ENCODE measurements at places on chromosomes 13 and 19.
A peak's percentile ranks its signal among the peaks of the same experiment; 100 is the strongest.

- no peak for DNase-seq
Measured at GRCh38 chr19:39596911-39597310, 5.4 kb upstream of the LGALS13 start.

- no peak for DNase-seq
Measured at GRCh38 chr13:99978799-99979452, 2.7 kb upstream of the ZIC2 start.

GRCh38 chr13:35732565-35732964, 256.1 kb upstream of the MAB21L1 start:
- no peak for DNase-seq

- DNase-seq: no peak
Measured at GRCh38 chr13:22175241-22175640, 504.4 kb downstream of the FGF9 start.

- DNase-seq: no peak
Measured at GRCh38 chr19:51507640-51508058, 6.0 kb upstream of the SIGLEC12 start.

DNA sequence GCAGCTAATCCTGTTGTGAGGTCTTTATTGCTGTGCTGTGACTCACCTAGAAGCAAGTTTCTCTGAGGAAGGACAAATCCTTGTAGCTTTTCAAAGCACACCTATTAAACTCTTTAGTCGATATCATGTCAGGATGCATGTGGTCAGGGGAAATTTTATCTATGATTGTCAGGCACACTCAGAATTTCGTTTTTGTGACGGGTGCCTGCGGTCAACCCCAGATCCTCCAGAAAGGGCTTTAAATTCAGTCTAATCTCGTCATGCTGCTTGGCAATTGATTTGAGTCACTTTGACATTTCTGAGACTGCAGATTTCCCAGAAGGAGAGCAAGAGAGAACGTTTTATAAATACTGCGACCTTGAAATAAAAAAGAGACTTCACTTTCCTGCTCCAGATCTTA, 316.9 kb downstream of the FGF9 start:
- no peak for DNase-seq

- no peak for DNase-seq
Measured at GRCh38 chr19:10965398-10965797, 4.6 kb downstream of the SMARCA4 start.

GRCh38 chr13:50936679-50937078, 27.1 kb downstream of the RNASEH2B start:
- DNase-seq: no peak

- no peak for DNase-seq
Measured at GRCh38 chr13:43908156-43909126, 28.7 kb downstream of the LACC1 start.

DNA sequence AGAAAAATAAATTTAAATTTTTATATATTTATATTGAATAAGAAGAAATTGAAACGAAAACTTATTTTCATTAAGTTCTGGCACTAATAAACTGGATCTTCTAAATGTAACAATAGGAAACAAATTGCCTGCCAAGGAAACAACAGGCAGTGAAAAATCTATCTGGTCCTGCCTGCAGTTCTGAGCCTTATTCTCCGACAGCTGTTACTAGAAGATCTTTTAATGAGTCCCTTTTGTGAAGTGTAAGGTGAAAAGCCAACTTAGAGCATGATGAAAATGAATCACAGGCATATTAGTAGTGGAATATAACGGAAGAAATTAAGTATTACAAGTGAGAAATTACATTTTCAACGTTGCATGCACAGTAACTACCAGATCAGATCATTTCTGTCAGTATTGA, 1002.7 kb upstream of the PCDH20 start:
- no peak for DNase-seq

DNA sequence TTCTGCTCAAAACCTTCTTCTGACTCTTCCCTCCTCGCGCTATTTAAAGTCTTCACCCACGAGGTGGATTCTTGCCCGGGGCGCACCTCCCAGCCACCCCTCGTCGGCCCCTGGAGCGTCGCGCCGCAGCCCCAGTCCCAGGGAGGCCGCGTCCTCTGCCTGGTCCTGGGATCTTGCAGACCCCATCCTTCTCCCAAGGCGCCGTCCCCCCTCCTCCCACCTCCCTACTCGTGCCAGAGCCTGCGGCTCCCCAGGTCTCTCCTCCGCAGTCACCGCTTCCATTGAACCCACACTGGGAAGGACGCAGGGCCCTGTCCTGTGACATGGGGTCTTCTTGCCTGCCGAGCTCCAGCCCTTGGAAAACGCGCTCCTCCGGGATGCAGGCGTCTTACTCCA, 486 bp downstream of the ZNF808 start:
- DNase-seq: no peak

DNA sequence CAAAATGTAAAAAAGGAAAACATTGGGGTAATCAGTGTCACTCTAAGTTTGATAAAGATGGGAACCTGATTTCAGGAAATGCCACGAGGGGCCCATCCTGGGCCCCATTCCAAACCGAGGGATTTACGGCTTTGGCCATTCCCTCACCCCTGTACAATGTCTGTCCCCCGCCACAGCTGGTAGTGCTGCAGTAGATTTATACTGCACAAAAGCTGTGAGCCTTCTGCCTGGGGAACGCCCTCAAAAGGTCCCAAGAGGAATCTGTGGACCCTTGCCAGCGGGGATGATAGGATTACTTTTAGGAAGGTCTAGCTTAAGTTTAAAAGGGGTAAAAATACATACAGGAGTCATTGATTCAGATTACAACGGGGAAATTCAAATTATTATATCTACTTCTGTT, 173.4 kb upstream of the SGCG start:
- DNase-seq: no peak

GRCh38 chr13:83796364-83796763, 85.9 kb downstream of the SLITRK1 start:
- no peak for DNase-seq

- DNase-seq: no peak
Measured at GRCh38 chr13:30647824-30648521, 30.3 kb downstream of the USPL1 start.

DNA sequence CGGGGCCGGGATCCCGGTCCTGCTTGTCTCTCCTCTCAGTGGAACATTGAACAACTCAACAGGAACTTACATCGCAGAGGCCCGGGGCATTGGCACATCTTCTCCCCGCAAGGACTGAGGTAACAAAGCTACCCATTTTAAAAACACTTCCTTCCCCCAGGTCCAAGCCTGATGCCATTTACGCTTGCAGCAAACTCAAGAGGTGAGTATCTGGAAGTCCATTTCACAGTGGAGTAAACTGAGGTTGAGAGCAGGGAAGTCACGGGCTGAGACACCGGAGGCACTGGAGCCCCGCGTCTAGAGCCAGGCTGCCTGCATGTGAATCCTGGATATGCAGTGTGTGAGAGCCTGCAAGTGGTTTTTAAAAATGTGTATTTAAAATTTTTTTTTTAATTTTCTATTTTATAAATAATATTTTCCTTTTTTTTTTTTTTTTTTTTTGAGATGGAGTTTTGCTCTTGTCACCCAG, 492 bp upstream of the PGLYRP1 start:
- no peak for DNase-seq

- no peak for DNase-seq
Measured at GRCh38 chr13:94006296-94006695, 473.2 kb downstream of the DCT start.

- DNase-seq: no peak
Measured at GRCh38 chr13:107291875-107292274, 723.9 kb upstream of the ARGLU1 start.

GRCh38 chr13:105016266-105016665, 1519.2 kb downstream of the EFNB2 start:
- DNase-seq: no peak

DNA sequence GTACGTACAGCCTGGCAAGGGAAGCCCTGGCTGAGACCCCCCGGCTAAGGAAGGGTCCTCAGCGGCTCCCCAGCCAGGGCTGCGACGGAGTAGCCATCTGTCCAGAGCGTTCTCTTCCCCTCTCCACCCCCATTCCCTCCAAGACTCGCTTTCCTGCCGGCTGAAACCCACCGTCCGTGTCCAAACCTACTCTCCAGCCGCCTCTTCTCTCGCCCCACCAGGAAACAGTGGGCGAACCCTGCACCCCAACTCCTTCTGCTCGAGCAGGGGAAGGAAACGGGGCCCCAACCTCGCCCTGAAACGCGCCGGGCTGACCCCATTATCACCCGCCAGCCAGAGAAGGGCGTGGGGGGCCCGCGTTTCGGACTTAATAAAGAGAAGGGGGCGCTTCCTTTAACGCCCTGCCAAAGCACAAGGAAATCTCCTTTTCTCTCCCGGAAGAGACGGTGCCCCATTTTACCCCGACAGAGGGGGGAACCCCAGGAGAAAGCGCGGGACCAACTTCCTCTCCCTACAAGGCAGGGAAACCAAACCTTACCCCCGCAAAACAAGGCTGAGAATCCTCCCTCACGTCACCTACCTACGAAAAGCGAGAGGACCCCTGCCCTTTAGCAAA, 2.5 kb downstream of the ZC3H4 start:
- no peak for DNase-seq

- DNase-seq: no peak
Measured at GRCh38 chr19:56103027-56103614, 18.0 kb downstream of the ZNF787 start.

GRCh38 chr13:67421475-67421874, 191.3 kb upstream of the PCDH9 start:
- DNase-seq: no peak

DNA sequence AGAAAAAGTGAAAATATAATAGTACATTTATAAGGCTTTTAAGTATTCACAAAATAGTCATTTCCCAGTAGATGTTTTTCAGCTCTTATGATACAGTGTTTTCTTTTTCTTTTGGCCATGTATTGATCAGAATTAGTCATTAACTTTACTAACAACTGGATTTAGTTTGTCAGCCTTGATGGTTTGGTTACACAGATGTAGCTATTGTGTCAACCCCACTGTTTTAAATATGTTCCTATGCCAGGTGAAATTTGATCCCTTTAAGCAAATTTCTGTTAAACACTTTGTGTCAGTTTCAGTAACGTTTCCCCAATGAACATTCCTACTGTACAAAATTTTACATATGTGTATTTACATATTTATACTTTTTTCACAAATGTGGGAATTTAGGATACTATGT, 261.5 kb upstream of the STARD13 start:
- DNase-seq: no peak

- DNase-seq: peak; percentile 89
Measured at GRCh38 chr13:41645331-41645730, 188.0 kb downstream of the RGCC start.

DNA sequence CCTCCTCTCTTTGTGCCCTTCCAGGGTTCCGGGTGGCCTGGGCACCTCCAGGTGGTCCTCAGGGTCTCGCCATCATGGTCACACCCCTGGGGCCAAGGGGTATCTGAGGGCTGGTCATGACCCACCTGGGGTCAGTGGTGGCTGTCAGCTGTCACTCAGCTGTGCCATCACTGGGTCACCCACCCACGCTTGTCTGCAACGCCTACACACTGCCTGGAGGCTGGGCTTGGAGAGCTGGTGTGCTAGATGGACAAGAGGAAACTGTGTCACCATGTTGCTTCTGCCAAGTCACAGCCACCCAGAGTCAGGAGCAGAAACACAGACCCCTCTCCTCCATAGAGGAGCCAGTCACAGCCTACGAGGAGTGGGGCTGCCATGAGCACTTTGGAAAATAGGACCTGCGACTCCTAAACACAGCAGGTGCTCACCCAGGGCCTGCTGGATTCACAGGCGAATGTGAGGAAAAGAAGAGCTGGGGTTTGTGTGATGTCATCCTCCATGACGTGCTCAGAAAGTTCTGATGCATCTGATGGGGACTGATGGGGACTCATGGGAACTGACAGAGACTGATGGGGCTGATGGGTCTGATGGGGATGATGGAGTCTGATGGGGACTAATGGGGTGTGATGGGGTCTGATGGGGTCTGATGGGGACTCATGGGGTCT, 10.7 kb upstream of the GRTP1 start:
- DNase-seq: peak; percentile 40

DNA sequence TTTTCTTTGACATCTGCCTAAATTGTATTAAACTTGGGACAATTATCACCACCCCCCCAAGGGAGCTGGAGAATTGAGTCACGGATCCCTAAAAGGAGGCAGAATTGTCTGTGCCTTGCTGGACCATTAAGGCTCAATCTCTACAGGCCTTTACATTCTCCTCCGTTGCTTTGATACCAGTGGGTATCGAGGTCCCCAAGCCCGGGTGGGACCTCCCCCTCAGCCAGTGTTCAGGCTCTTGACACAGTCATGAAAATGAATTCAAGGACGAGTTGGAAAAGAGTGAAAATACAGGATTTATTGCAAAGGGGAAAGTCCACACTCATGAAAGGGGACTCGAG, 5.6 kb downstream of the PPP1R15A start:
- no peak for DNase-seq

GRCh38 chr13:47858042-47859025, 142.7 kb downstream of the SUCLA2 start:
- DNase-seq: no peak

GRCh38 chr13:114148521-114148855, 16.1 kb upstream of the RASA3 start:
- no peak for DNase-seq

GRCh38 chr19:11168568-11168967, 13.0 kb upstream of the SPC24 start:
- peak; percentile 90 for DNase-seq

DNA sequence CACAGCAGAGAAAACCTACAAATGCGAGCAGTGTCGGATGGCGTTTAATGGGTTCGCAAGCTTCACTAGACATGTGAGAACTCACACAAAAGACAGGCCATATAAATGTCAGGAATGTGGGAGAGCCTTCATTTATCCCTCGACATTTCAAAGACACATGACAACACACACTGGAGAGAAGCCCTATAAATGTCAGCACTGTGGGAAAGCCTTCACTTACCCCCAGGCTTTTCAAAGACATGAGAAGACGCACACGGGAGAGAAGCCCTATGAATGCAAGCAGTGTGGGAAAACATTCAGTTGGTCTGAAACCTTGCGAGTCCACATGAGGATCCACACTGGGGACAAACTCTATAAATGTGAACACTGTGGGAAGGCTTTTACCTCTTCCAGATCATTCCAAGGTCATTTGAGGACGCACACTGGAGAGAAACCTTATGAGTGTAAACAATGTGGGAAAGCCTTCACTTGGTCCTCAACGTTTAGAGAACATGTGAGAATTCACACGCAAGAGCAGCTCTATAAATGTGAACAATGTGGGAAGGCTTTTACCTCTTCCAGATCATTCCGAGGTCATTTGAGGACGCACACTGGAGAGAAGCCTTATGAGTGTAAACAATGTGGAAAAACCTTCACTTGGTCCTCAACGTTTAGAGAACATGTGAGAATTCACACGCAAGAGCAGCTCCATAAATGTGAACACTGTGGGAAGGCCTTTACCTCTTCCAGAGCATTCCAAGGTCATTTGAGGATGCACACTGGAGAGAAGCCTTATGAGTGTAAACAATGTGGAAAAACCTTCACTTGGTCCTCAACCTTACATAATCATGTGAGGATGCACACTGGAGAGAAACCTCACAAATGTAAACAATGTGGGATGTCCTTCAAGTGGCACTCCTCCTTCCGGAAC, 16.8 kb downstream of the ZNF57 start:
- DNase-seq: no peak

DNA sequence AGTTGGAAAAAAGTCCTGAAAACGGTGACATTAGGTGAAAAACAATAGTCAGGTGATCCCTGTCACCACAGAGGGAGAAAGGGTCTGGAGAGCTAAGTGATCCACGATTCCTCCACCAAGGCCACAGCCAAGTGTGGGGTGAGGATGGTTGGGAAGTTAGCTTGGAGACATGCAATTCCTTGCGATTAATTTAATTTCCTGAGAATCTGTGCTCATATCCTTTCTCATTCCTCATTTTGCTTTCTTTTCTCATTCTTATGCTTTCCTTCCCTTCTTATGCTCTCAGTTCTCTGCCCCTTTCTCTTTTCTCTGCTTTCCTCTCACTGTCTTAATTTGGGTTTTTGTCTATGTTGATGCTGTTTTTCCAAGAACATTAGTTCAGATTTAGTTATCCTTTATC, 68.8 kb downstream of the GPC5 start:
- DNase-seq: no peak
